NB4 (cell line): ENCODE measurements at places on chromosomes 12 and 14.

- DNase-seq: no peak
Observed at GRCh38 chr14:75915045-75915444, 66.8 kb downstream of the TGFB3 start.

DNA sequence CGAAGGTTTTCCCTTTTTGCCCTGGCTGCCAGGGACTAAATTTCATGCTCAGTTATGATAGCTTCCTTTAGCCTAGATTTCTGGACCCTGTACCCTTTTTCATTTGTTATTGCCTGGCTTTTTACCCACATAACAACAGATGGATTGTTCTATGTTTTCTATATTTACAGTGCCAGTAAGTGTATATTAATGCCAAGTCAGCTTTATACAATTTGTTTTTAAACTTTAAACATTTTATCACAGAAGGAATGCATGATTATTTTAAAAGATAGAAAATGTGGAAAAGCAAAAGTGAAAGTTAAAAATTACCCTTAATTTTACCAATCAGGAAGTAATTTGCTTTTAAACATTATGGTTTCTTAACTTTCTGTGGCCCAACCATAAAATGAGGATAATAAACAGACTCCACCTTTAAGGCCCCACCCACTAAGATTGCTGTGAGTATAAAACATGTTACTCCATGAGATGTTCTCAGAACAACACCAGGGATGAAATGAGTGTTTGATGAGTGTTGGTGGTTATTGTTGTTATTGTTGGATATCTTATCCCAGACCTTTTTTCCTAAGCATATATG is 496.8 kb downstream of the EGLN3 start:
- DNase-seq: no peak

GRCh38 chr12:633731-634130 is 29.5 kb downstream of the NINJ2 start:
- DNase-seq: no peak

DNA sequence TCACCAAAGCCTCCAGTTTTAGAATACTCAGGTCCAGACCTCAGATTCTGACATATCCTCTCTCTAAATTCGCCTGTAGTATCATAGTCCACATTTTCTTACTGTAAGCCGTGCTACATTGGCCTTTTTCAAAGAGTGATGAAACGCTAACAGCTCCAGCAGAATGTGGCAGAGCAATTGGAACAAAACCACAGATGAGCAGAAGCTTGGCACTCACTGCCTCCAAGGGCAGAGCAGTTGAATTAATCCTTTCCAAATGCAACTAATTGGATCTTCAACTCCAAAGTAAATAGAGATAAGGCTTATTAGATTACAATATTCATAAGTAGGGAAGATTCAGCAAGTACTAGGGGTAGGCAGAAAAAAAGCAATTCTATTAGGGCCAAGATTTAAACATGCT is 128.3 kb downstream of the SLC35F4 start:
- no peak for DNase-seq

- no peak for DNase-seq
Observed at GRCh38 chr14:104592785-104593184, 11.8 kb downstream of the TMEM179 start.

GRCh38 chr12:29519585-29520182 is 22.2 kb upstream of the OVCH1 start:
- peak; percentile 79 for DNase-seq

DNA sequence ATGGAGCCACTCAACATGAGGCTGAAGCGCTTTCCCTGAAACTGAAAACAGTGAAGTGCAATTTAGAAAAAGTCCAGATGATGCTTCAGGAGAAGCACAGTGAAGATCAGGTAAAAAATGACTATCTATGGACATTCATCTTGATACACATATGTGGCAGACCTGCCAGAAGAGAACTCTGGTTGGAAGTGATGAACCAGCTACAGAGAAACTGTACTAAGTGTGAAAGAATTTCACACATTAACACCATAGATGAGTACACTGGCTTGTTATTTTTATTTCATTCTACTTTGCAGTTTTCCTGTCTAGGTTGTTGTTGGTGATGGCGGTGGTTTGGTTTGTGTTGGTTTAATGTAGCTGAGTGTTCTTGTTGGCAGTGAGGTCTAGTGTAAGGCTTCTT is 174.7 kb downstream of the ESR2 start:
- no peak for DNase-seq

DNA sequence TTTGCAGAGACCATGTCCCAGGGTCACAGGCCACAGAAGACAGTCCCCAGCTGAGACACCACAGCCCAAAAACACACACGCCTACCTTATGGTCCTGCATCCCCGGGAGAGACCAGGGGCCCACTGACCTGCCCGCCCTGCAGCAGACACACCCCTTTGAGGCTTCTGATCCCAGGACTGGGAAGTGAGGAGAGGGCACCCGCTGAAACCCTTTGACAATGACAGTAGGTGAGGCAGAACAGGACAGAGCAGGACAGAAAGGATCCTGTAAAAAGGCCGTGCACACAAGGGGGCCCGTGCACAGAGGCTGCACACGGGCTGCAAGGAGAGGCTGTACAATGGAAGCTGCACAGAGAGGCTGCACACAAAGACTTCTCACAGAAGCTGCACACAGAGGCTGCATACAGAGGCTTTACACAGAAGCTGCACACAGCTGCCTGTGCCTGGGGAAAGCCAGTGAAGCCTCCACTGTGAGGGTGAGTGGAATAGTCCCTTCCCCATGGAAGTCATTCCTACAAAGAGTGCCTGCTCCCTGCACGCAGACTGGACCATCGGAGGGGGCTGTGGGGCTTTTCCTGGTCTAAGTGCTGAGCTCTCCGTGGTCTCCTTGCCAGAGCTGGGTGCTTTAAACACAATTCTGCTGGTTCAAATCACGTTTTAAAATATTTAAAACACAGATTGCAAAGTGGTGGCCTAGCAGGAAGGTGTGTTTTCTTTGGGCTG is 16.6 kb upstream of the SFSWAP start:
- no peak for DNase-seq

DNA sequence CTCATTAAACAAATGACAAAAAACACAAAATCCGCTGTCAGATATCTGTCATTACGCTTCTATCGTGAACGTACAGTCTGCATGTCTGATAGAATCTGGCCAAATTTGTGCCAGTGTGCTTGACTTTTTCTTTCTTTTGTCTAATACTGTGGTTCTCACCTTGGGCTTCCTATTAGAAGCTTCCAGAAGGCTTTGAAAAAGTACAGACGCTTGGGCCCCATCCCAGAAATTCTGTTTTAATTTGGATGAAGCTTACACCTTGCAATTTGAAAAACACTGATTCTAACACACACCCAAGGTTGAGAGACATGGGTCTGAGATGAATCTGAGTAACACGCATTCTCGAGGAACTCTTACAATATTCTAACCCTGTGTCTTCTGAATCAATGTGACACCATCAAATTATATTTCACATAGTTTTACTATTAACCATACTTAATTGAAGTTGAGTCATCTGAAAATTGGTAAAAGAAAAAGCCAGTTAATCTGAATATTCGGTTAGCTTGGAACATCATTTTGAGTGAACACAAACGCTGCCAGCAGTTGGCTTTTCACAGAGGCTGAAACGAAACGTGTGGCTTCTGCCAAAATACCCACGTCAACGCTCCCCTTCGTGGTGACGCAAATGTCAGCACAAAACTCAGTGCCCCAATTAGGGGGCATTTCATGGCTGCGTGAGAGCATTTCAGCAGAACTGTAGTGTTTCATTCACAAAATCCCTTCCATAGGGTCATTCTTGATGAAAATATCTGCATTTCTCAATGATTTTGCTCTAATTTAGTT is 420.5 kb downstream of the TMEM132D start:
- no peak for DNase-seq

GRCh38 chr12:42094277-42094676 is 50.4 kb downstream of the GXYLT1 start:
- DNase-seq: peak; percentile 13

- DNase-seq: no peak
Observed at GRCh38 chr14:93003945-93004698, 81.2 kb downstream of the CHGA start.

- no peak for DNase-seq
Observed at GRCh38 chr12:57254506-57255280, 3.7 kb upstream of the STAC3 start.

DNA sequence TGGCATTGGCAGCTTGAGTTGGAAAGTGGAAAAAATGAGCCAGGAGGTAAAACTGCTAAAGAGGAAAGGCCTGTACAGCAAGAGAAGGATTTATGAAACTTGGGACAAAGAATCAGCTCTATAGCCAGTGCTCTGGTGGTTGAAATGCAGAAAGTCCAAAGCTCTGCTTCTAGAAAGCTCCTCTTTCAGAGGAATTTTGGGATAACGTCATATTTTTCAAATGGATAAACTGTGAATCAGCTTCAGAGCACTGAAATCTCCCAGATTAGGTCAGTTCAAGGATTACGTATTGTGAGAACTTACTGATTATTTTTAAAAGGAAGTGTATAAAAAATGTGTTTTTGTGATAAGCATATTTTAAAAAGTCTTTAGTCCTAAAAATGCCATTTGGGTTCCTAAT is 203.1 kb upstream of the CNOT2 start:
- DNase-seq: no peak

DNA sequence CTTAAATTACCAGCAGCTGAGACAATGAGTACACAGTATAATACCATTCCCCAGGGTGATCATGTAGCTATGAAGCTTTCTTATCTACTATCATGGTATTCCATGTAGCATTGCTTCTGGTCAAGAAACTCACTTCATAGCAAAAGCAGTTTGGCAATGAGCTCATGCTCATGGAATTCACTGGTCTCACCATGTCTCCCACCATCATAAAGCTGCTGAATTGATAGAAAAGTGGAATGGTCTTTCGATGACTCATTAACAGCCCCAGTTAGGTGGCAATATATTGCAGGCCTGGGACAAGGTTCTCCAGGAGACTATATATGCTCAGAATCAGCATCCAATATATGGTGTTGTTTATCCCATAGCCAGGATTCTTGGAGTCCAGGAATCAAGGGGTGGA is 553.7 kb downstream of the FOXG1 start:
- DNase-seq: no peak

- no peak for DNase-seq
Observed at GRCh38 chr14:104096751-104097700, 11.5 kb downstream of the ASPG start.
